ENCODE measurements at places on chromosomes 16 and 17. TPM values are rescaled to one million over a fixed set of nuclear protein-coding genes. Genes with fewer than 3 reads are reported as not detected.

GSDMA gene
- total RNA-seq = 3.4 TPM

DNA sequence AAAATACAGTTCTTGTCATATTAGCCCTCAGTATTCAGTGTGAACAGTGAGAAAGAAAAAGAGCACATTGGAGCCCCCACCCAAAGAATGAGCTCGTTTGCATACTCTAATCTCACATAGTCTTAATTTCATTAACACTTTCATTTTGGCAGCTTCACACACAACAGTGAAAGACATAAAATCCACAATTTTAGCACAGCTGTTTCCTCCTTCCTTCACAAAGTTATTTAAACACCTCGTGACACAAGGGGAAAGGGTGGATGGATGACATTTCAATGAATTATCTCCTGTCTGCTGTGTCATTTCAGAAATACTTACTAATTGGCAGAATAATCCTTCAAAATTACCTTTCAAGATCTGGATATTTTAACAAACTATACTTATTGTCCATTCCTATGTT is 299.3 kb downstream of the KCNJ2 start:
- no peaks in the 10 kb centered on the region for H3K27me3 ChIP-seq
- H3K4me3 ChIP-seq = no peak overlapping the region
- no peak for DNase-seq
- H3K4me1 ChIP-seq = no peaks in the 10 kb centered on the region
- H3K27ac ChIP-seq = no peak overlapping the region

GRCh38 chr17:17580662-17581470 is 10.6 kb downstream of the PEMT start:
- H3K27ac ChIP-seq = peak overlapping the region; percentile 36
- no peak for DNase-seq
- H3K4me3 ChIP-seq = no peak overlapping the region
- H3K4me1 ChIP-seq = no peaks in the 10 kb centered on the region

NR1D1 gene
- 9.2 TPM for total RNA-seq

KRTAP2-4 gene
- total RNA-seq = not detected

GRCh38 chr16:64629622-64630021 is 492.2 kb downstream of the CDH11 start:
- no peaks in the 10 kb centered on the region for H3K4me1 ChIP-seq
- H3K27me3 ChIP-seq = no peaks in the 10 kb centered on the region
- no peak overlapping the region for H3K4me3 ChIP-seq

DNA sequence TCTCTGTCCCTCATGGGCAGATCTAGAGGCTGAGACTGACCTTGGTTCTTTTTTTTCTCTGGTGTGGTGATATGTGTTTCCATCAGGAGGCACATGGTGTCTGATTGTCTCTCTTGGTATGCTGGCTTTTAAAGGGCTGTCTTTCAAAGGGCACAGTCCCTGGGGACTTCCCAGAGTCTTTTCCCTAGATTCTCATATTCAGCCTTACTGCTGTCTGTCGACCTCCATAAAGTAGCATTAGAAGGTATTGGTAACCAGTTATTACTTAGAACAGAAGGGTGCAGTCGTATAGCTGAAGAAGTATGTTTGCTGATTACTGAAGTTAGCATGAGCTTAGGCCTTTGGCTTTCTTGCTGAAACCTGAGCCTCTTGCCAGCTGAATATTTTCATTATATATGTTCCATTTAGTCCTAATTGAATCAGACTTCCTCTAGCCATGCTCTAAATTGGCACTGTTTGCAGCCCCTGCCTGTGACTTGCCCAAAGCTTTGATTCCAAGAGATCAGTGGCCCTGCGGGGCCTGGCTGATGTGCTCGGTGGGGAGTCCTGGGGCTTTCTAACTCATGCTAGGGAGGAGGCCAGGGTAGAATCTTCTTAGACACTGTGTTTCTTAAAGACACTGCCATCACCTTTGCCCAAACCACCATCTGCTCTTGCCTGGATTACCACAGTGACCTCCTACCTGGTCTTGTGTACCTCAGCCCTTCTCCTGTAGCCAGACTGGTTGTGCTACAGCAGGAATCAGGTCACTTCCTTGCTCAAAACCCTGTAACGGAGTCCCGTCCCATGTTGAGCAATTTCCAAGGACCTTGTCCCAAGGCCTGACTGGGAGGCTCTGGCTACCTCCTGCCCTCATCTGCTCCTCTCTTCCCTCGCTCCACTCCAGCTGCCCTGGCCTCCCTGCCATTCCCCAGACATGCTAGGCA is 71.5 kb downstream of the WWP2 start:
- no peak overlapping the region for H3K4me3 ChIP-seq
- peak overlapping the region; percentile 29 for H3K27ac ChIP-seq
- DNase-seq = no peak
- no peaks in the 10 kb centered on the region for H3K36me3 ChIP-seq
- H3K4me1 ChIP-seq = no peaks in the 10 kb centered on the region

DNA sequence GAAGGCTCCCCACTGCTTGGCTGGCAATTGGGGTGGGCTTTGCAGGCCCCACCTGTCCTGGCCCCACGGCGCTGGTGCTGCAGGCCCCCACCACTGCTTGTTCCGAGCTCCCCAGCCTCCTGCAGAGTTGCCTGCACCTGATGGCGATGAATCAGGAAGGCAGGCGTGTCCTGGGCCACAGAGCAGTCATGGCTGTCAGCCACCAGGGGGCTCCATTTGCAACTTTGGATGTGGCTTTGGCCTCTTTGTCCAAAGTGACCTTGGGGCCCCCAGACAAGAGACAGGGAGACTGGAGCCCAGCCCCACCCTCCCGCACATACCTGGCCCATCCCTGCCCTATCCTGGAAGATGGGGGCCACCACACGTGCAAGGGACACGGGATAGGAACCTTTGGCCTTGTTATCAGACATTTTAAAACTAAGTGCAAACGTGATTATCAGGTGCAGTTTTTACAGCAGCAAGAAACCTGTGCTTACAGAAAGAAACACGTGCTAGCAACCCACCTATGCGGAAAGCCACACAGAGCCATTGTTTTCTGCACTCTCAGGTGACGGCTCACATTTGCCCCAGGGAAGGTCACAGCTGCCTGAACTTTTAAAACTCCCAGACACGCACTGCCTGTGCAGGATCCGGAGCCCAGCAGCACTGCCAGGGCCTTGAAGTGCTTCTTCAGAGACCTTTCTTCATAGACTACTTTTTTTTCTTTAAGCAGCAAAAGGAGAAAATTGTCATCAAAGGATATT is at the start of gene DNASE1:
Gene DNASE1, plus strand, starts transcription at position 443 of the 743 bp plus-strand sequence. CDS start 683 bp downstream, outside the sequence.
- DNase-seq = no peak
- no peaks in the 10 kb centered on the region for H3K4me1 ChIP-seq
- H3K27me3 ChIP-seq = no peaks in the 10 kb centered on the region
- H3K36me3 ChIP-seq = peaks cover 9% of the 10 kb centered on the region

GRCh38 chr17:79812353-79813258 is 15.7 kb upstream of the CBX8 start:
- H3K27ac ChIP-seq = peak overlapping the region; percentile 45
- peaks cover 30% of the 10 kb centered on the region for H3K4me1 ChIP-seq
- no peaks in the 10 kb centered on the region for H3K36me3 ChIP-seq

ZNF750 gene
- total RNA-seq = 7.8 TPM

DNA sequence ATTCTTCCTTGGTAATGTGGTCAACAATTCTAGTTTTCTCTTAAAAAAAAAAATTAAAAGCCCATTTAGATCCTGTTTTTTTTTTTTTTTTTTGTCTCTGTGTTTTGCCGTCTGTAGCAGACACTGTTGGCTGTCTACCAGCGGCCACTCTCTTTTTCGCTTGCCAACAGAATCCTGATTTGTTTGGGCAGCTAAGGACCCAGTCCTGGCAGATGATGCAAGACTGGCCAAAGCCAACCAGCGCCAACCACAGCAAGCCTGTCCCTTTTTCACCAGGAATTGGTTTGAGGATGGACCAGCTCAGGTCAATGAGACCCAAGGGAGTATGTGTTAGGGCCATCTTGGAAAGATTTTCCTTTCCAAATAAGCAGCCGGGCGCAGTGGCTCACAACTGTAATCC is 28.2 kb downstream of the ST3GAL2 start:
- no peaks in the 10 kb centered on the region for H3K4me1 ChIP-seq
- H3K4me3 ChIP-seq = no peak overlapping the region
- no peaks in the 10 kb centered on the region for H3K36me3 ChIP-seq

NFE2L1 gene
- total RNA-seq = 96.4 TPM

DNA sequence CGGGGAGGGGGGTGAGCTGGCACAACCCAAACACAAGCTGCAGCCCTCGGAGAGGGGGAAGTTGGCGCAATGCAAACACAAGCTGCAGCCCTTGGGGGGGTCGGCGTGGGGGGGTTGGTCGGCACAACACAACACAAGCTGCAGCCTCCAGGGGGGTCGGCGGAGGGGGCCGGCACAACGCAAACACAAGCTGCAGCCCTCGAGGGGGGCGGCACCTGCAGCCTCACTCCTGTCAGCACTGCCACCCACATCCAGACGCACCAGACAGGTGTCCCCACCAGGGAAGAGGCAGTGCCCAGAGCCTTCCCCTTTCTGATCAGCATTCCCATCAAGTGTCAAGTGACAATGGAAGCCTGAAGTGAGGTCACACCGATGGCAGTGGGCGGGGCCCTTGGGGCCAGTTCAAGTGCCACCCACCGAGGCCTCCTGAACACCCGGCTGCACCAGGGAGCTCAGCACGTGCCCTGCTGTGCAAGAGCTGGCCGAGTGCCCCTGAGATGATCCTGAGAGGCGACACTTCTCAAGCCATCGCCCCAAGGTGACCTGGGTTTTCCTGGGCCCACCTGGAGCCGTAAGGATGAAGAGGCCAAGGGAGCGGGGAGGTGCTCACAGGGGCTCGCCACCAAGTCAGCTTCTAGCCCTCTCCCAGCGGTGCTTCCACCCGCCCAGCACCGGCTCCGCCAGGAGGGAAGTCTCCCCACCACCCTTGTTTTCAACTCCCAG is 59.3 kb downstream of the KLHDC4 start:
- no peaks in the 10 kb centered on the region for H3K27me3 ChIP-seq
- no peak for DNase-seq
- H3K27ac ChIP-seq = no peak overlapping the region

- no peak for DNase-seq
- H3K4me1 ChIP-seq = no peaks in the 10 kb centered on the region
- H3K4me3 ChIP-seq = no peak overlapping the region
Measured at GRCh38 chr17:29133121-29133713, 47.0 kb downstream of the MYO18A start.

SUZ12 gene
- 21.0 TPM for total RNA-seq

PRSS8 gene
- 23.6 TPM for total RNA-seq

- H3K36me3 ChIP-seq = no peaks in the 10 kb centered on the region
- H3K27me3 ChIP-seq = no peaks in the 10 kb centered on the region
- peaks cover 10% of the 10 kb centered on the region for H3K4me1 ChIP-seq
- no peak for DNase-seq
- H3K27ac ChIP-seq = peak overlapping the region; percentile 68
Measured at GRCh38 chr16:20868890-20869289, 31.3 kb downstream of the DCUN1D3 start.

DNA sequence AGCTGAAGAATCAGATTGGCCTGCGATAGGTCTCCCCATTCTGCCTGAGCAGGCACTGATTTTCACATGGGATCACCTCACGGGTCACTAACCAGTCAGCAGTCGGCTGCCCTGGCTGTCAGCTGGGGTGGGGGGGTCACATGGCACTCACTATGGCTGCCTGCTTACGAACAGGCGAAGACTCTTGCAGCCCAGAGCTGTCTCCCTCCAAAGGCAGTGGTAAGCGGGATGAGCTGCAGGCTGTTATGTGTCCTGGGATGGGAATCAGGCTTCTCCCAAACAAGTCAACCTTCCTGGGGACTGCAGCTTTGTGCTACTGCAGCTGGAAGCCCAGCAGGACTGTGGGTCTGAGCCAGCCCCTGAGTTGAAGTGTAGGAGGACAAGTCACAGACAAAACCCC is 29.0 kb upstream of the ADORA2B start:
- no peak overlapping the region for H3K27ac ChIP-seq
- peaks cover 2% of the 10 kb centered on the region for H3K27me3 ChIP-seq
- H3K36me3 ChIP-seq = no peaks in the 10 kb centered on the region
- DNase-seq = no peak
- no peaks in the 10 kb centered on the region for H3K4me1 ChIP-seq
- H3K4me3 ChIP-seq = no peak overlapping the region

- peaks cover 3% of the 10 kb centered on the region for H3K4me1 ChIP-seq
- H3K27me3 ChIP-seq = no peaks in the 10 kb centered on the region
- H3K36me3 ChIP-seq = no peaks in the 10 kb centered on the region
- no peak for DNase-seq
Measured at GRCh38 chr17:29760279-29761039, 137.7 kb upstream of the CORO6 start.

HOXB1 gene
- total RNA-seq = not detected

DNA sequence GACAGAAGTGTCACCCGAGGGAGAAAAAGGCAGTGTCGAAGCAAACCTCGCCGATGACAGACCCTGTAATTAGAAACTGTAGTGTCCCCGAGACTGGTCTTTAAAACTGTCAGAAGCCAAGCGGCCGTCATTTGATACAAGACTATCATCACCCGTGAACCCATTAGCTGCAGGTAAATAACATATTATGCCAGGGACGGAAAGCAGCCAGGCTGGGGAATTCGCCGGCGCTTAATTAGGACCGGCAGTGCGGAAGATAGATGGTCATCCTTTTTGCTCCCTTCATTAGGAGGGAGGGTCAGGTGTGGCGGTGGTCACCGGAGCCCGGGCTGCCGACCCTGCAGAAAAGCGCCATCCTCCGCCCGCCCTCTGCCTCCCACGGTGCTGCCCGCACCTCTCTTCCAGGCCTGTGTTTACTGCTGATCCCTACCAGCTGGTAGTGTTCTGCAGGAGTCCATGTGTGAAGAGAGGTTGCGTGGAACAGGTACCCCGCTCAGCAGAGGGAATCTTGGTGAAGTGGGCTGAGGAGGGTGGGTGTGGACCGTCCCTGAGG is 109.4 kb upstream of the GSE1 start:
- no peaks in the 10 kb centered on the region for H3K4me1 ChIP-seq
- no peak overlapping the region for H3K27ac ChIP-seq
- H3K36me3 ChIP-seq = no peaks in the 10 kb centered on the region
- H3K4me3 ChIP-seq = no peak overlapping the region

Data from breast epithelium (tissue), 4 donors.